ENCODE measurements at places on chromosomes 7 and 10. TPM values are rescaled to one million over a fixed set of nuclear protein-coding genes. Genes with fewer than 3 reads are reported as not detected.

The NAT16 gene
- not detected for total RNA-seq

DNA sequence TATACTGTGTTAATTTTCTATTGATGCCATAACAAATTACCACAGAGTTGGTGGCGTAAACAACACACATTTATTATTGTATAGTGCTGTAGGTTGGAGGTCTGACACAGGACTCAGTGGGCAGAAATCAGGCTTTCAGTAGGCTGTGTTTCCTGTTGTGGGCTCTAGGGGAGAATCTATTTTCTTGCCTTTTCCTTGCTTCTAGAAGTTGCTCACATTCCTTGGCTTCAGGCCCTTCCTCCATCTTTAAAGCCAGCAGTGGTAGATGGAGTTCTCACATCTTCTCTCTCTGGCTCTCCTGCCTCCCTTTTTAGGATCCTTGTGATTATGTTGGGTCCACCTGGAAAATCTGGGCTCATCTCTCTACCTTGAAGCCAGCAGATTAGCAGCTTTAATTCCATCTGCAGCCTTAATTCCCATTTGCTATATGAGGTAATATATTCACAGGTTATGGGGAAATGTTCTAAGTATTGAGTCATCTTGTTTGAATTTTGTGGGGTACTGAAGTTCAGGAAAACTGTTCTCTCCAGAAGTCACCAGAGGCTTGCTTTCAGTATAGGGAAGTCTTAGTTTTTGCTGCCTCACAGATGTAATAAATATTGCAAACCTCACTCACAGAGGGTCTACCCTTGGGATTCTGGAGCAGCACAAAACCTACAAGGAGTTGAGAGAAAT is 38.9 kb downstream of the CCNY start:
- DNase-seq, result no peak
- no peaks in the 10 kb centered on the region for H3K36me3 ChIP-seq
- no peak overlapping the region for H3K27ac ChIP-seq
- H3K4me3 ChIP-seq, result no peak overlapping the region
- no peaks in the 10 kb centered on the region for H3K27me3 ChIP-seq
- H3K4me1 ChIP-seq, result peaks cover 73% of the 10 kb centered on the region

DNA sequence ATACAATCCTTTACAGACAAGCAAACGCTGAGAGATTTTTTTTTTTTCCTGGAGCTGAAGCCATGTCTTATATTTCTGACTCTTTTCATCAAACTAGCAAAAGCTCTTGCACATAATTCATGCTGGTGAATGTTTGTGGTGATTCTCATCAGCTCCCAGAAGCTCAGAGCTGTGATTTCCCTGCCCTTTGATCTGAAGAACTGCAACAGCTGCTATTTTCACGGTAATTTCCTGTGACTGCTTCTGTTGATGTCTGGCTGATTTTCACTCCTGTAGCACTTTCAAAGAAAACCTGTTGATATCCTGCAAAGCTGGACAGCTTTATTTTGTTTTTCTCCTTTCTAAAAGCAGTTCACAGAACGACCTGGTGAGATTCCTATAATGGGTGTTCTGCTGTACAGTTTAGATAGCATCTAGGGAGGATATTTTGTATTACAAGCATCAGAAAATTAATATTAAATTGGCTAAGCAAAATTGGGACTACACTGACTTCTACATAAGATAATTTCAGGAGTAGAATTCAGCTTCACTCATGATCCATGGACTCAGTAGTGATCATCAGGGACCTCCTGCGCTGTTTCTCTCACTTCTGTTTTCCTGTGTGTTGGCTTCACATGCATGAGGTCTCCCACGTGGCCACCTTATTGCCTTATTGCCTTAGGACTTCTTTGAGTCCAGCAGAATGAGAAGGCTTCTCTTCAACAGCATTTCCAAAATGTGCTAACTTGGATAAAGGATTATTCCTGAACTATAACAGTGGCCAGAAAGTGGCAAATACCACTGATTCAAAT is 1111.6 kb upstream of the SORCS1 start:
- no peaks in the 10 kb centered on the region for H3K27me3 ChIP-seq
- H3K4me3 ChIP-seq, result no peak overlapping the region
- H3K36me3 ChIP-seq, result no peaks in the 10 kb centered on the region
- H3K27ac ChIP-seq, result no peak overlapping the region
- no peaks in the 10 kb centered on the region for H3K4me1 ChIP-seq

- peaks cover 22% of the 10 kb centered on the region for H3K4me1 ChIP-seq
- no peaks in the 10 kb centered on the region for H3K27me3 ChIP-seq
- DNase-seq, result no peak
- H3K36me3 ChIP-seq, result no peaks in the 10 kb centered on the region
- H3K4me3 ChIP-seq, result no peak overlapping the region
Observed at GRCh38 chr10:91299999-91300575, 79.6 kb downstream of the PCGF5 start.

- H3K27me3 ChIP-seq, result no peaks in the 10 kb centered on the region
- no peak overlapping the region for H3K27ac ChIP-seq
- no peaks in the 10 kb centered on the region for H3K4me1 ChIP-seq
- no peak for DNase-seq
Observed at GRCh38 chr10:94052866-94053791, 59.4 kb downstream of the PLCE1 start.

GRCh38 chr10:1870491-1870890 is 133.2 kb upstream of the ADARB2 start:
- H3K27me3 ChIP-seq, result no peaks in the 10 kb centered on the region
- no peak overlapping the region for H3K4me3 ChIP-seq
- no peaks in the 10 kb centered on the region for H3K4me1 ChIP-seq
- no peak for DNase-seq
- H3K36me3 ChIP-seq, result no peaks in the 10 kb centered on the region

- no peaks in the 10 kb centered on the region for H3K36me3 ChIP-seq
- H3K27me3 ChIP-seq, result no peaks in the 10 kb centered on the region
- no peak overlapping the region for H3K4me3 ChIP-seq
- H3K27ac ChIP-seq, result no peak overlapping the region
- H3K4me1 ChIP-seq, result peaks cover 26% of the 10 kb centered on the region
Observed at GRCh38 chr7:47534322-47535034, 47.4 kb downstream of the TNS3 start.

Measured in upper lobe of left lung (tissue), 6 donors.